GM10248 (cell line): ENCODE measurements at places on chromosomes 11 and 22.
A peak's percentile ranks its signal among the peaks of the same experiment; 100 is the strongest.

GRCh38 chr11:128422576-128423370 is 164.6 kb downstream of the ETS1 start:
- no peak for DNase-seq

DNA sequence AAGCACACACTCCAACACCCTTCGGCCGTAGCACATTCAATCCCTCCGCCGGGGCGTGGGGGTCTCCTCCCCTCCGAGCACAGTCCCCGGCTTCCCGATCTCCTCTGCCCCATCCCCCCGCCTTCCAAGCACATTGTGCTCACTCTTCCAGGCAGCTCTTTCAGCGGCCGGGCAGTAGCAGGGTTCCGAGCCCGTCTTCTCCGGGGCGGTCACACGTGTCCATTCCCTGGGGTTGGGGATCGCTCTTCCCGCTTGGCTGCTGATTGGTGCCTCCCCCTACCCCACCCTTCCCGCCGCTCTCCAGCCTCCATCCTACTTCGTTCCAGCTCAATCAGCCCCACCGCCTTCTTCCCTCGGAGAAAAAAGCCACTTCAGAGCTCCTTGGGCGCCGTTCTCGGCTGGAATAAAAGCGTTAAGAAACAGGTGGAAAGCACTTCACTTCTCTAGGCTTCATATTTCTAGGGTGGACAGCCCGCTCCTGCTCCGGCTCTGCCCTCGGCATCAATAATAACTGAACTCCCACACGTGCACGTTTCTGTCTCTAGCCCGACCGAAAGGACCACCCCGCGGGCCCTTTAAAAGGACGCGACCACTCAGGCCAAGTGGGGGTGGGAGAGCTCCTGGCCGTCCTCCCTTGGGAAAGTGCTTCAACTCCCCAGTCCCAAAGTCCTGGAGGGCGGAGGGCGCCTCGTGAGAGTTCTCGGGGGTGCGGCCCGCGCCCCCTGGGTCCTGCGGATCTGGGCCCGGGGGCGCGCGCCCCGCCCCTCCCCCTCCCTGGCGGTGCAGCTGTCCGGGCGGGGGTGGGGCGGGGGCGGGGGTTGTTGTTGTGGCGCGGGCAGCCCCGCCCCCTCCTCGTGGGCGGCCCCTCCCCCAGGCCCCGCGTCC is 464 bp upstream of the CECR2 start:
- DNase-seq, result no peak

DNA sequence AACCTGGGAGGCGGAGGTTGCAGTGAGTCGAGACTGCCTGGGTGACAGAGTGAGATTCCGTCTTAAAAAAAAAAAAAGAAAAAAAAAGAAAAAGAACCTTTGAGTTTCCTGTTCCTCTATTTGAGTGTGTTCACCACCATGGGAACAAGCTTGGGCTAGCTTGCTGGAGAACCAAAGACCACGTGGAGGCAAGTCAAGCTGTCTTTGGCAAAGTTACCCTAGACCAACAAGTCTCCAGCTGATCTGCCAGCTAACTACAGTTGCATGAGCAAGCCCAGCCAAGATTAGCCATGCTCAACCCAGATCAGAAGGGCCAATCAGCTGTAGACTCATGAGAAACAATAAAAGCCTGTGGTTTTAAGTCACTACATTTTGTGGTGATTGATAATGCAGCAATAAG is 29.7 kb downstream of the SLN start:
- no peak for DNase-seq

GRCh38 chr11:71244116-71244810 is 8.1 kb downstream of the SHANK2 start:
- no peak for DNase-seq

DNA sequence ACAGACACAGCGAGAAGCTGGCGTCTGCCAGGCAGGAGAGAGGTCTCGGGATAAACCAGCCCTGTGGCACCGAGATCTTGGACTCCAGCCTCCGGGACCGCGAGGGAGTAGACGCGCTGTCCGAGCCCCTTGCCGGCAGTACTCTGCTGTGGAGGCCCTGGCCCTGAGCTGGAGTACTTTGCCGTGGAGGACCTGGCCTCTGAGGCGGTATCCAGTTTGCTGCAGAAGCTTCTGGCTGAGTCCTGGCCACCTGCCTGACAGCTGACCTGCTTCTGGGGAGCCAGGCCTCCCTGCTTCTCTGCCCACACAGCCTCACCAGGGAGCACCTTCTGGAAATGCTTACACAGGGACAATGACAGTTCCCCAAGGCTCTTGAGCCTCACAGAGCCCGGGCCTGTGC is 31.6 kb upstream of the CARS1 start:
- peak; percentile 10 for DNase-seq

DNA sequence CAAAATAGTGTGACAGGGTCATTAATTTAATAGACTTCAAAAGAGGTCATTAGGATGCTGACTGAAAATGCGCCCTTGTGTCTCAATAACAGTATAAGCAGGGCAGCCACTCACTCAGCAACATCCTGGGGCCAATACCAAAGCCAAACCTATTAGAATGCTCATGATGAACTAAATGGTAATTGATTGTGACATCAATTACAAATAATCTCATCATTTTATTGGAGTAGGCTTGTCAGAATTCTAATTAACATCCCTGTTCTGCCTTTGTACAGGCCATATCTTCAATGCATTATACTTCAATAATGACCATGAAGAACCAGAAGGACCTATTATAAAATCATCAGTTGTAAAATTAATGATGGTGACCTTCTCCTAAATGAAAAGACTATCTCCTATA is 64.2 kb downstream of the DNAJC24 start:
- DNase-seq, result no peak

DNA sequence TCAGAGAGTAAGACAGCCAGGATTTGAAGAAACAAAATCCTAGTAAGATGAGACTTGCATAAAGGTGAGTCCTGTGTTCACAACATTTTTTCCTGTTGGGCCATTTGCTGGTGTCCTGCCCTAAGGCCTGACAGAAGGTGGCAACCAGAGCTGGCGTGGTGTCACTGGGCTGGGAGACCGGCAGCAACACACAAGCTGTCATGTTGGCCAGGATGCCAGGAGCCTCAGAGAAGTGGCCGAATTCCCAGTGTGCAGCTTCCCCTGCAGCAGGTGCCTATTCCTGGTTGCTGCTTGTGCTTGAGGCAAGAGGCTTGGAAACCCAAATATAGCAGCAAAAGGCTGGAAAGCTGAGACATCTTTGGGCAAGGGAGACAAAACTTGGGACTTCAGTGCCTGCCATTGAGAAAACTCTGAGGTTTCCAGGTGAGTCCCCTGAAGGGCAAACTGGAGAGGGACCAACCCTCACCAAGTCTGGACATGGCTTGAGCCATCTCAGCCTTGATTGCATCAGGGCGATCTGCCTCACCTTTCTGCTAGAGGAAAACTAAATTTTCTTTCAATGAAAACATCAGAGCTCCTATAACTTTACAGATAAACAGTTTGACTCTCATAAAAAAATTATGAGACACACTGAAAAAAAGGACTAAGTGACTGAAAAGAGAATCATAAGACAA is 25.9 kb downstream of the ALG12 start:
- no peak for DNase-seq

- no peak for DNase-seq
These were observed 39.4 kb upstream of the CEP295 start for GRCh38 chr11:93622043-93622442.

- DNase-seq, result no peak
These were observed 233.3 kb downstream of the CEP164 start for GRCh38 chr11:117560780-117561530.

DNA sequence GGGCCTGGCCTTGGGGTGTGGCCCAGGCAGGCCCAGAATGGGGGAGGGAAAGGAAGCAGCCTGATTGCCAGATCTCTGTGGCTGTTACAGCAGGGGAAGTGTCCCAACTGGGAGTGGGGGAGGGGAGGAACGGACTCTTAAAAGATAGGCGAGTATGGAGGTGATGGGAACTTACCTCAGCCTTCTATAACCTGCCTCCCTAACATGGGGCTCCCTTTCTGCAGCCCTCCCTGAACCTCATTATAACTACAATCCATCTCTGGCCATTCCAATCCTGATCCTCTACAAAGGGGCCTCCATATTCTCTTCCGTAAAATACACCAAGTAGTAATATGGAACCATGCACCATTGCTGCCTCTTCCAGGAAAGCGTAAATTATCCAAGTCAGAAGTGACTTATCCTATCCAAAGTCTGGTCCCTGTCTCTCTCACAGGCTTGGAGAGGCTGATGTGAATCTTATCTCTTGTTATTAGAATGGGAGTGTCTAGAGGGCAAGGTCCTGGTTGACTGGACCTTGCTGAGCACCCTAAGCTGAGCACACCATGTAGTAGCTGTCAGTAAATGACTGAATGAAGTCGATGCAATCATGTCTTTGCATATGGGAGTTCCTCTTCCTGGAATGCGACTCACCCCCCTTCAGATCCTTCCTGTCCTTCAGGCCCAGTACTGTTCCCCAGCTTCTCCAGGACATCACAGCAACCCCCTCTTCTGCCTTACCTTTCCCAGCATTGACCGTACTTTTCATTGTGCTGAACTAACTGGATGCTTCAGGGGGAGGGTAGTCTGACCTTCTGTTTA is 5.9 kb downstream of the RHOG start:
- DNase-seq, result no peak

DNA sequence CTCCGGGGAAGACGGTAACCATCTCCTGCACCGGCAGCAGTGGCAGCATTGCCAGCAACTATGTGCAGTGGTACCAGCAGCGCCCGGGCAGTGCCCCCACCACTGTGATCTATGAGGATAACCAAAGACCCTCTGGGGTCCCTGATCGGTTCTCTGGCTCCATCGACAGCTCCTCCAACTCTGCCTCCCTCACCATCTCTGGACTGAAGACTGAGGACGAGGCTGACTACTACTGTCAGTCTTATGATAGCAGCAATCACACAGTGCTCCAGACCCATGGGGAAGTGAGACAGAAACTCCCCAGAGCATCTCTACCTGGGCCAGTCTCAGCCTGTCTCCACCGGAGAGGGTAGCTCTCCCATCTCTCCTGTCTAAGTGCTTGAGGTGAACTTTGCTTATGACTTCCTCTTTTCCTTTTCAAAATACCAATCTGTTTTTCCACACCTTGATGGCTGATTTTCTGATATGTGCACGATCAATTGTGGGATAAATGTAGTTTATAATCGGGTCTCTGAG is 48.5 kb upstream of the VPREB1 start:
- DNase-seq, result peak; percentile 77

GRCh38 chr22:38843657-38844314 is at the start of gene NPTXR:
Gene NPTXR, minus strand, starts transcription at chr22:38844028.
- no peak for DNase-seq

DNA sequence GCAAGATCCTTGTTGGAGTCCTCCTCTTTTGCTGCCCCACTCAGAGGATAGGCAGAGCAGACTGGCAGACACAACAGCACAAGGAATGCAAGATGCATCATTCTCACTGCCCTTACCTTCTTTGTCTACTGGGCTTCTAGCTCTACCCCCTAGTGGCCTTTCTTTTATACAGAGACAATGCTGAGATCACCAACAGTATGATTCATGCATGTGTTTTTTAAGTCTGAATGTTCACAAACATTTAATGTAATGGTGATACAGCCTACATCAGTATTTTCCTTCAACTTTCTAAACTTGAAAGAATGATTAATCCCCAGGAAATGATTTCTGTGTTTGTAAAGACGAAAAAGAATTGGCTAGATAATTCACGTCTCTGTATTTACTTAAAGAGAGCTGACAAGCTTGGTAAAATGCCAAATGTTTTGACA is at the start of gene MMP10:
Gene MMP10 (minus strand): TSS at position 138 of the 428 bp plus-strand sequence. CDS start 37 bp downstream, at position 101.
- no peak for DNase-seq

DNA sequence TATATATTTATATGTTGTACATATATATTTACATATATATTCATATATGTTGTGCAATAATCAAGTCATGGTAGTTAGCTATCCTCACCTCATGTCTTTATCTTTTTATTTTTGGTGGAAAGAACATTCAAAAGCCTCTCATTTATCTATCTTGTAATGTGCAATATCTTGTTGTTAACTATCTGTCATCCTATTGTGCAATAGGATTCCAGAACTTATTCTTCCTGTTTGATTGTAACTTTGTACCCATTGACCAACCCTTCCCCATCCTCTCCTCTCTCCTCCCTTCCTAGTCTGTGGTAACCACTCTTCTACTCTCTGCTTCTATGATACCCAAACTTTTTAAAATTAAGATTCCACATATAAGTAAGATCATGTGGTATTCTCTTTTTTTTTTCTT is 115.6 kb upstream of the PDGFD start:
- no peak for DNase-seq

DNA sequence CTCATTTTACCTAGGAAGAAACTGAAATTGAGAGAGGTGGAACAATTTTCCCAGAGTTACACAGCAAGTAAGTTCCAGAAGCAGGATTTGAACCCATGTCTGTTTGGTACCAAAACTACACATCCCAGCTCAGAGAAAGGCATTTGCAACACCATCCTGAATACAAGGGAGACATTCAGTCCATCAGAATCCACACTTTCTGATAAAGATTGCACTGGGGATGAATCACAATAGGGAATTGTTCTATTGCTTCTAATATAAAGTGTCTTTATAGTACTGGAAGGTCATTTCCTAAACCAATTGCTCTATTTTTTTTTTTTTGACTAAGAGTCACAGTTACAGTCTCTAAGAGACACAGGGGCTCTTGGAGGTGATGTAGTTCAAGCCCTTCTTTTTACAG is 208.1 kb upstream of the CADM1 start:
- DNase-seq, result no peak

DNA sequence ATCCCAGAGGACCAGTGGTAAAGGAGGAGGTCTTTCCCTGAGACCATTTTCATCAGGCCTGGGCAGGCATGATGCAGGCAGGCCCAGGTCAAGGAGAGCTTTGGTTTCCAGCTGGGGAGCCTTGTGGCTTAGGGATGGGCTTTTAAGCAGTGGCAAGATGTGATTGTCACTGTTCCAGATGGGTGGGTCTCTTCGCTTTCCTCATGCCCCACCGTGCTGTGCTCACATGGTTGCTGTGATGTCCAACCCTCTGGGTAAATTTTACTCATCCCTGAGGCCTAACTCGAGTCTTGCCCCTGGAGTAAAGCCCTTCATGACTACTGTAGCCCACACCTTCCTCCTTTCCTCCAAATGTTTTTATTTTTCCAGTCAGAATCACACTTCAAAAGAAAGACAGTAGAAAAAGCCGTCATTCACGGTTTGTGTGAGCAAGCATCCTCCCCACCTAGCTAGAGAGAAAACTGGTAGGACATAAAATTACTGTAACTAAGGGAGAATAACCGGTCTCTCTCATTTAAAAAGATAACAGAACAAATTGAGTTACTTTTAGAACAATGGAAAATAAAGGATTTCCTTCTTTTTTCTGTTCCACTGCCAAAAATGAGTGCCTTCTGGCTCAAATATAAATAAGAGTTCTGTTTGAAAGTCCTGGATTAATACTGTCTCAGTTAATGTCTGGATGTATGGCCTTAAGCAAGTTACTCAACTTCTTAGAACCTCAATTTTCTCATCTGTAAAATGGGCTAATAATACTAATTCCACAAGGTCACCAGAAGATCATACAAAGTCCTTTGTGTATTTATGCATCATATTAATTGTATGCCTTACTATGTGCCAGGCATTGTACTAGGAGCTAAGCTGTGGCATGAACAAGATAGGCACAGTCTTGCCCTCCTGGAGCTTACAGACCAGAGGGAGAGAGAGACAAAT is 84.9 kb downstream of the ME3 start:
- DNase-seq, result no peak

- DNase-seq, result no peak
These were observed 1.5 kb downstream of the SULT4A1 start for GRCh38 chr22:43860831-43861230.

- no peak for DNase-seq
These were observed 71.6 kb upstream of the AKIP1 start for GRCh38 chr11:8839306-8839956.

GRCh38 chr11:125348674-125349309 is 147.3 kb downstream of the FEZ1 start:
- DNase-seq, result peak; percentile 74
